Neural cell (in vitro differentiated cells): ENCODE measurements at places on chromosomes 5 and 9. TPM values are rescaled to one million over a fixed set of nuclear protein-coding genes. Genes with fewer than 3 reads are reported as not detected.

Gene SLC6A3
- polyA plus RNA-seq: 0.77 TPM in 1 of 2 replicates, not detected in the other

Gene SLC12A2
- 26.5 and 28.6 TPM in 2 replicates for polyA plus RNA-seq

Gene CNTNAP3
- polyA plus RNA-seq: 5.4 and 7.6 TPM in 2 replicates

Gene ITK
- not detected in 2 replicates for polyA plus RNA-seq

Gene EGFL7
- polyA plus RNA-seq: 8.2 and 12.5 TPM in 2 replicates

Gene LYSMD3
- polyA plus RNA-seq: 10.3 and 11.1 TPM in 2 replicates

Gene SYNPO
- polyA plus RNA-seq: 0.14 TPM in 1 of 2 replicates, not detected in the other

Gene GFI1B
- polyA plus RNA-seq: not detected in 2 replicates

Gene SPATA24
- 2.3 and 6.7 TPM in 2 replicates for polyA plus RNA-seq

Gene NDST1
- 15.6 and 21.9 TPM in 2 replicates for polyA plus RNA-seq

Gene PSAT1
- 16.9 and 18.0 TPM in 2 replicates for polyA plus RNA-seq

Gene PARP8
- polyA plus RNA-seq: 29.9 and 58.0 TPM in 2 replicates

Gene HTR4
- polyA plus RNA-seq: 0.24 TPM in 1 of 2 replicates, not detected in the other

Gene NEUROG1
- not detected in 2 replicates for polyA plus RNA-seq

Gene IL17B
- polyA plus RNA-seq: not detected in 2 replicates

Gene CACNA1B
- 5.8 and 7.9 TPM in 2 replicates for polyA plus RNA-seq

Gene ZDHHC11B
- 9.9 and 12.1 TPM in 2 replicates for polyA plus RNA-seq
